NCI-H1930 (cell line): ENCODE measurements at places on chromosomes 16 and 17.

DNA sequence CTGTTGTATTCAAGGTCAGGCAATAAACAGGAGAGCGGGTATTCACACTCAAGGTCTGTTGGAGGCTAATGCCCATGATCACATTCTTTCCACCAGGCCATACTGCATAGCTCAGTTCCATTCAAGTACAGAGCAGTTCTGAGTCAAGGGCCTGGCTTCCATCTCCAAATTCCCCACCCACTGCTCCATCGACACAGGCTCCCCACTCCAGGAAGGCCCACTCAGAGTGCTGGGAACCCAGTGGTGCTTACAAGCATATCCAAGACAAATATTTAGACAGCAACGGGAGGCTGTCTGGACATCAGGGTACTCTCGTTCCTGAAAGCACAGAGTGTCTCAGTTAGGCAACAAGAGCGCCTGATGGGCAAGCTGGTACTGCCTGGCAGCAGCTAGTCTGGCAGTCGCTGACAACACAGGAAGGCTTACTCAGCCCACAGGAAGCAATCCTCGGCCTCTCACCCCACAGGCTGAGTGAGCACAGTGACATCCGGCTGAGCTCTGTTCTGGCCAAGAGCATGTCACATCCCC is 40.9 kb downstream of the RFFL start:
- no peak for DNase-seq

GRCh38 chr17:79071161-79071740 is 3.4 kb upstream of the ENGASE start:
- DNase-seq, result no peak

DNA sequence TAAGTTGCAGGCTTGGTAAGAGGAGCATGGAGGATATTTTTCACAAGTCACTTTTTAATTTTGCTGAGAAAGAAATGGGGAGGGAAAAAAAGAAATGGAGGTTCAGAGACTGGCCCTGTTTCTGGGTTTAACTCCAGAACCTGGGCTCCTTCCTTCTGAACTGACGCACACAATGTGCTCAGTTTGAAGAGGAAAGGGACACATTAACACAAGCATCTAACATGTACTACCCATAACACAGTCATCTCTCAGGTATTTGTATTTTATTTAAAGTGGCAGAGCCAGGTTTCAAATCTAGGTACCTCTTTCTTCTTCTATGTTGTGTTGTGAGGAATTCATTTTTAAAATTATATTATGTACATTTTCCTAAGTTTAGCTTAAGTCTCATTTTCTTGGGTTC is 5.3 kb upstream of the TMEM100 start:
- no peak for DNase-seq

DNA sequence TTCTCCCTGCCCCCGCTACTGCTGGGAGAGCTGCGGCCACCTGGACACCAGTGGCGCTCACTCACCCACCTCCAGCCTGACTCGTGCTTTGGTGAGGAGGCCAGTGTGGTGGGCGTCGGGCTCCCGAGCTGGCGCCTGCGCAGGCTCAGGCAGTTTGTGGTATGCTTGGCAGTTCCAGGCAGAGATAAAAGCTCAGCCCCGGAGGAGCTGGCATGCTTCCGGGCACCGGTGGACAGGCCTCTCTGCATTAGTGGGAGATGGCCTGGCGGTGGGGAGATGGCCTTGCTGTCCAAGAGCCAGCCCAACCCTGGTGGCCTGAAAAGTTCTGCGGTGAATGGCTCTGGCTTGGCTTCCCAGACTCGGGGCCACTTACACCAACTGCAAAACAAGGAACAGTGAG is 4.1 kb downstream of the ADGRG1 start:
- DNase-seq, result no peak

GRCh38 chr16:22357635-22357971 is 16.8 kb downstream of the CDR2 start:
- DNase-seq, result no peak

GRCh38 chr16:55051571-55052347 is 121.1 kb downstream of the IRX5 start:
- no peak for DNase-seq

DNA sequence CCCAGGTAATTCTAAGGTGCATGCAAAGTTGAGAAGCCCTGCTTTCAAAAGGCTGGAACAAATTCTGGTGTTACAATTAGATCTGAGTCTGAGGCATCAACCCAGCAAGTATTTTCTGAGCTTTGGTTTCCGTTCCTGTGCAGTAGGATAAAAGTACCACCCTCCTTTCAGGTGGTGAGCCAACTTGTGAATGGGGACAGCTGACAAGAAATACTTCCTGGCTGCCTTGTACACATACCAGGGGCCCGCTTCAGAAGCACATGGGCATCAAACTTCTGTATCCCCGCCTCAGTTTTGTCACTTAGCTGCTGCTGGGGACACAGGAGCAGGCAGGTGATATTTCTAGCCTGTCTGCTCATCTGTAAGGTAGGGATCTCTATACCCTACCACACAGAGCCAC is 252.2 kb downstream of the CPPED1 start:
- no peak for DNase-seq

DNA sequence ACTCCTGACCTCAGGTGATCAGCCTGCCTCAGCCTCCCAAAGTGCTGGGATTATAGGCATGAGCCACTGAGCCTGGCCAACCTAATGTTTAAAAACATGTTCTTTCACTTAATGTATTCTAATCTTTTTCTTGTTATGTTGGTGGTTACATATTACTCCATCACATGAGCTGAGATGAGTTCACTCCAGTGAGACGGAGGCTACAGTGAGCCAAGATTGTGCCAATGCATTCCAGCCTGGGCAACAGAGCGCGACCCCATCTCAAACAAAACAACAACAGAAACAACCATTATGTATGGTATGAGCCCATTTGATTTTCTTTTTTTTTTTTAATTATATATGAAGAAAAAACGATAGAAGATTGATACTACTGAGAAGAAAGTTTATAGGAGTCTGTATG is 39.6 kb downstream of the SLC39A11 start:
- DNase-seq, result no peak
